Karpas-422 (cell line): ENCODE measurements at places on chromosomes 16 and 17. TPM values are rescaled to one million over a fixed set of nuclear protein-coding genes. Genes with fewer than 3 reads are reported as not detected.

The FBXW10 gene
- total RNA-seq = not detected in 2 replicates

The SLC46A1 gene
- total RNA-seq = 2.0 and 5.0 TPM in 2 replicates

The FBXO39 gene
- not detected in 2 replicates for total RNA-seq

GRCh38 chr17:2238432-2239169 lies 65.0 kb downstream of the SMG6 start:
- DNase-seq = peak; percentile 87

DNA sequence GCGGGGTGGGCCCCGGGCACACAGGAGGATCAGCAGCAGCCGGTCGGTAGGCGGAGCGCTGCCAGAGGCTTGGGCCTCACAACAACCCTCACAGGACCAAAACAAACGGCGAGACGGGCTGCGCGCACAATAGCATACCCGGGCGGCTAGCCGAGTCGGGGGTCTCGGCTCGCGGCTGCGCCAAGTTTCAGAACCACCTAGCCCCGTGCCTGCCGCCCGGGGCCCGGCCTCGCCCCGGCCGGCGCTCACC lies 732 bp downstream of the ULK2 start:
- DNase-seq = no peak
